ENCODE measurements at places on chromosomes 1 and 21.

- DNase-seq = no peak
These were observed 15.3 kb downstream of the ERI3 start for GRCh38 chr1:44339731-44340130.

DNA sequence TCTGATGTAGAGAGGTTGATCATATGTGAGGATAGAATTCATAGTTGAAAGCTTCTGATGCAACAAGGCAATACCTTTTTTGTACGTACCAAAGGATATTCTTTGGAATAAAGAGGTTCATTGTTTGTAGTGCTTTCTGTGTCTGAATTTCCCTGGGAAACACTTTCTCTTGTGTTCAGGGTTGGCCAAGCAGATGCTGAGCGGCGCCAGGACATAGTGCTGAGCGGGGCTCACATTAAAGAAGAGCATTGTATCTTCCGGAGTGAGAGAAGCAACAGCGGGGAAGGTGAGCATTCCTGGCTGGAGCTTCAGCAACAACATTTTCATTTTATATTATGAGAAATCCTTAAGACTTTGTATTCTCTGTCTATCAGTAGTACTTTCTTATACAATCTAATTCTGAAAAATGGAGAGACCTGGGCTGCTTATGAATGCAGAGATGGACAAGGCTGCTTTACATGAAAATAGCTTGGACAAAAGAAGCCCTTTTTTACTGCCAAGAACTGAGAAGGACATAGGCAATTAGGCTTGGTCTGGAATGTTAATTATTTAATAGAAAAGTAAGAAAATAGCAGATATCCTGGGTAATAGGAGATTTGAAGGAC, 85.2 kb downstream of the KIF1B start:
- DNase-seq = no peak

DNA sequence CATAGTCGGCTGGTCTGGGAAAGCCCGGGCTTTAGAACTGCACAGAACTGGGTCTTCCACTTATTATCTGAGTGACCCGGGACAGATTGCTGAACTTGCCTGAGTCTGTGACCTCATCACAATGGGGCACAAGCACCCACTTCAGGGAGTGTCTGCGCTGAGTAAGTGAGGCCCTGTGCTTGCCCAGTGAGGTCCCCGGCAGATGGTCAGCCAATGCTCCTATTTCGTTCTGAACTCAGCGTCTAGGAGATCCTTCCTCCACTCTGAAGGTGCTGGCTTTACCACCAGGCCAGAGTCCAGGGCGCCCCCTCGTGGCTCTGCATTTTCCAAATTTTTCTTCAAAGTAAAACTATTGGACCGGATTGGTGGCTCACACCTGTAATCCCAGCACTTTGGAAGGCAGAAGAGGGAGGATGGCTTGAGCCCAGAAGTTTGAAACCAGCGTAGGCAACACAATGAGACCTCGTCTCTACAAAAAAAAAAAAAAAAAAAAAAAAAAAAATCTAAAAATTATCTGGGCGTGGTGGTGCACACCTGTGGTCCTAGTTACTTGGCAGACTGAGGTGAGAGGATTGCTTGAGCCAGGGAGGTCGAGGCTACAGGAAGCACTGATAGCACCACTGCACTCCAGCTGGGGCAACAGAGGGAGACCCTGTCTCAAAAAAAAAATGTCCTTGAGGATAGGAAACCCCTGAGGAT, 61.7 kb downstream of the FCRL5 start:
- DNase-seq = peak; percentile 12

GRCh38 chr21:32826329-32827167, 55.0 kb upstream of the PAXBP1 start:
- peak; percentile 20 for DNase-seq

DNA sequence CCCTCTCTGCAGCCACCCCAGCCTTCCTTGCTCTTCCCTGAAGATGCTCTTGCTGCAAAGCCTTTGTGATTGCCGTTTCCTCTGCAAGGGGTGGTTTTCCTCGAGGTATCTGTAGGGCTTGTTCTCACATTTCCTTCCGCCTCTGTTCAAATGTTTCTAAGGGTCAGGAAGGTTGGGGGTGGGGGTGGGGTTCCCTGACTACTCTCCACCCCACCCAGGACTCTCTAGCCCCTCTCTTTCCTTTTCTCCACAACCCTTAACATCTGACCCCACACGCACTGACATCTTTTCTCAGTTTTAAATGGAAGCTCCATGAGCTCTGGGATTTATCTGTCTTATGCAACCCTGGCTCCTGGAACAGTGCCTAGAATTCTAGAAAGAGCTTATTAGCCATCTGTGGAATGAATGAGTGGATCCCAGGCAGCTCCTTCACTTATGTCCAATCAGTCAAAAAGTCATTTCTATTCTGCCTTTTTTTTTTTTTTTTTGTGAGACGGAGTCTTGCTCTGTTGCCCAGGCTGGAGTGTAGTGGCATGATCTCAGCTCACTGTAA, 27.3 kb upstream of the ZNF362 start:
- DNase-seq = no peak

DNA sequence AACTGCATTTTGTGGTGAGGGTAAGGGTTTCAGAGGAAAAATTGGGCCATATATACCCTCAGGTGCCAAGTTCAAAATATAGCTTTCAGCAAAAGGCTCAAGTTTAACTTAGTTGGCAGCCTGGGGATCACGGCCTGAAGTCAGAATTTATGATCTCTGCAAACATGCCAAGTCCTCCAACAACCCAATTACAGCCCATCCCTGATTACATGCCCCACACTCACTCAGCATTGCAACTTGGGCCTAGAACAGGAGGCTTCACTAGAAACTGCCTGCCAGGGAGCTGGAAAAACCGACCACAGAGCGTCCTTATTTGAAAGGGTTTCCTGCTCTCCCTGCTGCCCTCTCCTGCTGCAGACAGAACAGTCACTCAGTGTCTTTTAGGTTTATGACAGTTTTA, 12.4 kb downstream of the FYB2 start:
- DNase-seq = no peak

GRCh38 chr1:155339515-155340097, 18.9 kb downstream of the RUSC1 start:
- DNase-seq = no peak

- no peak for DNase-seq
These were observed 2.5 kb upstream of the POGK start for GRCh38 chr1:166836733-166837132.

- no peak for DNase-seq
These were observed 22.0 kb downstream of the PRPF38A start for GRCh38 chr1:52426371-52426770.

DNA sequence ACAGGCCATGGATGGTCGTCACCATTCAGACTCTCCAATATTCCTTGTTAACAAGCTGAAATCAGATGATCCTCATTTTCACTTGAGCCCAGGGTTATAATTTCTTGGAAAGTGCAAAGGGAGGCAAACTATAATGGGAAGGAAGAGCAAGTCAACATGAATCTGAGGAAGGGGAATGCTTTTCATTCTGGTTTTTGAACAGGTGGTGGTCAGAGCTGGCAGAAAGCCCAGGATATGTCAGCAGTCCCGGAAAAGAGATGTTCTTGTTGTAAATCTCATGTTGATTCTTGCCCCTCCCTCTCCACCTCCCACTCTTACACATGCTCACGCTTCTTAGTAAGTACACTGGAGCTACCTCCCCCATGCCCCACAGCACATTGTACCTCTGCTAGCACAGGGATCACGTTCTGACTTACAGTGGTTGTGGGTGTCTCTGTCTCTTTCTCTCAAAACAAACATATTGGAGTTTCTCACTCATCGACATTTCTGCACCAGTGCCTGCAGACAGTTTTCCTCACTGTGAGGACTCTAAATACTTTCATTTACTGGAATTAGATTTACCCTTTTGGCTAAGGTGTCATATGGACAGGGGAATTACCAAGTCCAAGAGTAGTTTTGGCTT, 77.6 kb downstream of the XCL2 start:
- DNase-seq = no peak
